Stimulated activated CD4-positive, alpha-beta T cell treated with anti-CD3 and anti-CD28 coated beads, Interleukin-15, amount 100 ng/mL, for 24 hours (primary cell): ENCODE measurements at places on chromosomes 11 and 22.

DNA sequence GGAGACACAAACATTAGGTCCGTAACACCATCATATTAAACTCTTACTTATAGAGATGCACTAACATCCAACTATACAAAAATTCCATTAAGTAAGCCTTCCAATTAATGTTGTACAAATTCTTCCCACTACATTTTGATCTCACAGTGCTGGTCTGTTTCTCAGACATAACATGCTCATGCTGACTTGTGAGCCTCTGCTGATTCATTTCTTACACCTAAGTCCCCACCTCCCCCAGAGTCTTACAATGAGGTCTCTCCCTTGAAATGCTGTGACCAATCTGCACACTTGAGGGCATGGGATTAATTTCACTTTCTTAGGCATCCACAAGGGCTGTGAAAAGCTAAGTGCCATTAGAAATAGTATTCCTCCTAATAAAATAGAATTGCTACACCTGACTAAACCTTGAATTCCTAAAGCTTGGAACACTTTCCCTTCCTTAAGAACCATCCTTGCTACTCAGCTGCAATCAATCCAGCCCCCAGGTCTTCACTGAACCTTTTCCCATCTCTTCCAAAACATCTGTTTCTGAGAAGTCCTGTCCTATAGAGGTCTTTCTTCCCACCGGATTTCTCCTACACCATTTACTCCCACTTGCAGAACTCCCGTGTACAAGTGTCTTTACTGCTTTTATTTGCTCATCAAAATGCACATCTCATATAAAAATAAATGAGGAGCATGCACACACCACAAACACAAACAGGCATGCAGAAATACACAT lies 2.0 kb downstream of the HBG1 start:
- no peak for DNase-seq

DNA sequence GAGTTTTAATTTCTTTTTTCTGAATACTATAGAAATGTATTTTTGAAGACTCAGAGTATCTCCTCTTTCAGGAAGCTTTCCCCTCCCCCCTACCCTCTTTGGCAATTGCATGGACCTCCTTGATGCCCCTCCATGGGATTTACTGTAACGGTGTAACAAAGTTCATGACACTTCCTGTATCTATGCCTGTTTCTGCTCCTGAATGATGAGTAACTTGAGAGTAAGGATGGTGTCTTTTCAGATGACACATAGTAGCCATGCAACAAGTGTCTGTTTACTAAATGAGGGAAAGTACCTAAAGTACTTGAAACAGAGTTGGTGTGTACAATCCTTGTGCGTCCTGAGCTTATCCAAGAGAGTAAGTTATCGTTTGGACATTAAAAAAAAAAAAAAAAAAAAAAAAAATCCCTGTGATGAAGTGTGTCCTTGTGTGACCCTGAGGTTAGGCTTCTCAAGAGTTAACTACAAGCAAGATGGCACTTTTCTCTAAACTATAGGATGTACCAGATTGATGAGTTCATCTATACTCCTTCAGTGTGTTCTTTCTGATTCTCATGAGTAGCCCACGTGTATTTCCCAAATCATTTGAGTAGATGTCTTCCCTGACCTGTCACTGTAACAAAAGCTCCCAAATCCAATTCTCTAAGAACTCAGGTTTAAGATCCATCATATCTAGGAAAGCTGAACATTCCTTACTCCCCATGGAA lies 7.4 kb downstream of the ETS1 start:
- peak; percentile 14 for DNase-seq

DNA sequence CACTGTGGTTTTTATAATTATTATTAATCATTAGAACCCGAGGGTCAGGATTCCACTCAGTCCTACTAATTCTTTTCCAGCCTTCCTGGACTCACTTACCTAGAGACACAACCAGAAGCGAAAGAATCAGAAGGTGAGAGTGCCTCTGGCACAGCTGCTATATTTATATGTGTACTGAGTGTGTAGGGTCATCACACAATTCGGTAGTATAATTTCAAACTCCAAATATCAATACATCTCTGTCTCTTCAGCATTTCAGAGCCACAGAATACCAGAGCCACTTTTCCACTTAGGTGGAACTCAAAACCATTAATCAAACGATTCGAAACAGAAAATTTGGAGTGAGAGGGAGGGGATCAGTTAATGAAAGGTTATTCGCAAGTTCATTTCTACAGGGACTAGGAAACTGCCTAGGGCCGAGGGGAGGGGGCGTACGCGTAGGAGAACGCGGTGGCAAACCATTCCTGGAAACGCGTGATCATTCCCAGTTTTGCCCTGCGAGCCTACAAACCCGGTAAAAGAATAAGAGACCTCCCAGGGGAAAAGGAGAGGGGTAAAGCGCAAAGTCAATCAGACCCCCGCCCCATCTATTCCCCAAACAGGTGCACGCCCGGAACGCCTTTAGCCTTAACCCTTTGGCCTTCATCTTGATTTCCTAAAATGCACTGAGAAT lies 5.4 kb downstream of the BSX start:
- no peak for DNase-seq

DNA sequence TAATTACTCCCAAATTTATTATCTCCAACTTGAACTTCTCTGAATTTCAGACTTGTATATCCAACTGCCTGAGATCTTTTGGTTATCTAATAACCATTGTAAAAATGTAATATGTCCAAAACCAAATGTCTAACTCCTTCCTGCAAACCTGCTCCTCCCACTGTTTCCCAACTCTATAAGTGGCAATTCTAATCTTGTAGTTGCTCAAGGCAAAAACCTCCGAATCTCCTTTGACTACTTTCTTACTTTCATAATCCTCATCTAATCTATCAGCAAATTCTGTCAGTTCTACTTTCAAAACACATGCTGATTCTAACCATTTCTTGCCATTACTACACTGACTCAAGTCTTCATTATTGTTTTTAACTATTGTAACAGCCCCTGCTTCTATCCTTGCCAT lies 55.7 kb downstream of the FAM168A start:
- no peak for DNase-seq

- no peak for DNase-seq
Measured at GRCh38 chr22:17077255-17077654, 7.5 kb upstream of the IL17RA start.

DNA sequence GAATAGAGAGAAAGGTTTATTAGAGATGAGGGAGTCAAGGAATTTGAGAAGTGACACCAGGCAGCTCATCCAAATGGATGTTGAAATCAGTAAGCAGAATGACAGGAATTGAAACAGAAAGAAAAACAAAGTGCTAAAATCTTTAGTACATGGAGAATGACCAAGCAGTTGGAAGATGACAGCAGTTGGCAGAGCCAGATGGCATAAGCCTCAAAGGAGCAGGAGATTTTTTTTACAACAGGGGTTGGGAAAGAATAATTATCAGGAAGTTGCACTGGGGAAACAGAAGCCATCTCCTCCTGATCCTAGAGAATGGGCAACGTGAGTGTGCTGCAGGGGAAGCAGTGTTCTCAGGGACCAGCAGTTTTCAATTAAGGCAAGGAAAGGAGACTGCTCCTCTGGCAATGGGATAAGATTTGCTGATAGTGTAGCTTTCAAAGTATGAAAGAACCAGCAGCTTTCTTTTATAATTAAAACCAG lies 28.9 kb downstream of the RAB39A start:
- no peak for DNase-seq

DNA sequence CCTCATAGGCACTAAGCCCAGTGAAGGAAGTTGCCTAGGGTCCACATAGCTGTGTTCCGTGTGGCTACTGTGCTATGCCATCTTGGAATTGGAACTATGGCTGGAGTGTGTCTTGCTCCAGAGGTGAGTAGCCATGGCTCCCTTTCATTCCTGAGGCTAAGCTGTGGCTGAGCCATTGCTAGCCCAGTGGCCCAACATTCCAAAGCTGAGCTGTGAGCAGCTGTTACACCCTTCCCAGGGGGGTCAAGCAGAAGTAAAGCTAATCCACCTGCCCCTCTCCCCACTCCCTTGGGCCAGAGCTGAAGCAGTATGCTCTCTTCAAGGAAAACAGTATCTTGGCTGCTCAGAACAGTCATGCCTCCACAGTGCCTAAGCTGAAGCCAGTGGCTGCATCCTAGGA lies 51.1 kb downstream of the USP35 start:
- DNase-seq = no peak

DNA sequence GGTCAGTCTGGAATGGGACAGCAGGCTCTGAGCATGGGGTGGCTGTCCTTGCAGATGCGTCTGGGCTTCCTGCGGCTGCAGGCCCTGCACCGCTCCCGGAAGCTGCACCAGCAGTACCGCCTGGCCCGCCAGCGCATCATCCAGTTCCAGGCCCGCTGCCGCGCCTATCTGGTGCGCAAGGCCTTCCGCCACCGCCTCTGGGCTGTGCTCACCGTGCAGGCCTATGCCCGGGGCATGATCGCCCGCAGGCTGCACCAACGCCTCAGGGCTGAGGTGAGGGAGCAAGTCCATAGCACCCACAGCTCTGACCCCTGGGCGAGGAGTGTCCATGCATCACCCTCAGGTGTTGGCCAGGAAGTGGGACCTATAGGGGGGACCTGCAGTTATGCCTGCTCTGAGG lies 51.6 kb downstream of the MYO7A start:
- DNase-seq = no peak

DNA sequence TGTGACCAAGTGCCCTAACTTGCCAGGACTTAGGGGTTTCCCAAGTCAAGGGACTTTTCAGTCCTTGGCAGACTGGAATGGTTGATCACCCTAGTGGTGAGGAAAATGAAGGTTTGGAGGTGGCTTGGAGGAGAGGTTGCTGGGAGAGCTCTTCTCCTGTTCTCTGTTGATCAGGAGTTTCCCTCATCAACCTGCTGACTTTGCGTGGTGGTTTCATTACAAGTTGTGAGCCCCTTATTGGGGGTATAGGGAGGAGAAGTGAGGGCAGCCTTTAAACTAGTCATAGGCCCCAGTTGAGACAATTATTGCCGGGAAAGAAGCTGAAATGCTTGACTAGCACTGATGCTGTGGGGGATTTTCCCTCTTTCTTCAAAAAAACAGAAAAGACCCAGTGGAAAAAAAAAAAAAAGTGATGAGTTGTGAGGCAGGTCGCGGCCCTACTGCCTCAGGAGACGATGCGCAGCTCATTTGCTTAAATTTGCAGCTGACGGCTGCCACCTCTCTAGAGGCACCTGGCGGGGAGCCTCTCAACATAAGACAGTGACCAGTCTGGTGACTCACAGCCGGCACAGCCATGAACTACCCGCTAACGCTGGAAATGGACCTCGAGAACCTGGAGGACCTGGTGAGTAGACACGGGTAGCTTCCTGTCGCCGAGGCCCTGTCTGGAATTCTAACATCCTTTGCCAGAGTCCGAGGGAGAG lies at the start of gene CXCR5:
CXCR5 (plus strand) TSS at position 525 of the 704 bp plus-strand sequence; CDS start at position 575, 50 bp downstream.
- peak; percentile 81 for DNase-seq

DNA sequence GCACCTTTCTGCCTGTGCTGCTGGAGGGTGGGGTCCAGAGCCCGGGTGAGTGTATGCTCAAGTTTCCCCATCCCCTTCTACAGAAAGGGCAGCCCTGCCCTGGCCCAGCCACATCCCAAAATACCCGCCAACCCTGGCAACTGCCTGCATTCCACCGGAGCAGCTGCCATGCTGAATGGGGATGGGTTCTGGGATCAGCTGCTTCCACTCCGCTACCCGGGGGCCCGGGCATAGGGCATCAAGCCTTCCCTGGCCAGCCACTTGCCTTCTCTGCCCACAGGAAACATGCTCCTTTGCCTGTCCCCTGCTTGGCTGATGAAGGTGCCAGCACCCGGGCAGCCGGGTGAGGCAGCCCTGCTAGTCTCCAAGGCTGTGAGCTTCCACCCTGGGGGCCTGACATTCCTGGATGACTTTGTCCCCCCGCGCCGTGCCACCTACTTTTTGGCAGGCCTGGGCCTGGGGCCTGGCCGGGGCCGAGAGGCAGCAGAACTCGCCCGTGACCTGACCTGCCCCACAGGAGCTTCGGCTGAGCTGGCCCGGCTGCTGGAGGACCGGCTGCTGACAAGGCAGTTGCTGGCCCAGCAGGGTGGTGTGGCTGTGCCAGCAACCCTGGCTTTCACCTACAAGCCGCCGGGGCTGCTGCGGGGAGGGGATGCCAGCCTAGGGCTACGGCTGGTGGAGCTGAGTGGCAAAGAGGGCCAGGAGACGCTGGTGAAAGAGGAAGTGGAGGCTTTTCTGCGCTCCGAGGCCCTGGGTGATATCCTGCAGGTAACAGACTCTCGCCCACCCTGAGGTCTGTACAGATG lies 3.2 kb downstream of the CARNS1 start:
- DNase-seq = peak; percentile 41

DNA sequence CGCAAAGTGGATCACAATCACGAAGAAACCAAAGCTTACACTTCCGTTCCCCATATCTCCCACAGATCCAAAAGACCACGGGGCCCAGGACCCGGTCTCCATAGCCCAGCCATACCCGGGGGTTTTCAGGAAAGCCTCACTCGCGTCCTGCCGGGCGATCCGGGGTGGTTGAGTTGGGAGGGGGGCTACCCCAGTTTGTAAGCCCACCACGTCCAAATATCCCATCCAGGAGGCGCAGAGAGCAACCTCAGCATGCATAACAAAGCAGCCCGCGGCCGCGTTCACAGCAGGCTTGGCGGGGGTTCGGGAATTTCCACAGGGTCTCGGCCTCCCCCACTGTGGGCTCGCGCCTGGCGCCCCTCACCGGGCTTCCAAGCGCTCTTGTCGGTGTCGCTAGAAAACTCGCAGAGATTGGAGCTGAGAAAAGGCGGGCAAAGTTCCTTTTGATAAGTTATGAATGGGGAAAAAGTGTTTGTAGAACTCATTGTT lies 9.5 kb downstream of the SDF2L1 start:
- no peak for DNase-seq

- peak; percentile 69 for DNase-seq
Measured at GRCh38 chr11:68282141-68282860, 10.5 kb upstream of the C11orf24 start.

DNA sequence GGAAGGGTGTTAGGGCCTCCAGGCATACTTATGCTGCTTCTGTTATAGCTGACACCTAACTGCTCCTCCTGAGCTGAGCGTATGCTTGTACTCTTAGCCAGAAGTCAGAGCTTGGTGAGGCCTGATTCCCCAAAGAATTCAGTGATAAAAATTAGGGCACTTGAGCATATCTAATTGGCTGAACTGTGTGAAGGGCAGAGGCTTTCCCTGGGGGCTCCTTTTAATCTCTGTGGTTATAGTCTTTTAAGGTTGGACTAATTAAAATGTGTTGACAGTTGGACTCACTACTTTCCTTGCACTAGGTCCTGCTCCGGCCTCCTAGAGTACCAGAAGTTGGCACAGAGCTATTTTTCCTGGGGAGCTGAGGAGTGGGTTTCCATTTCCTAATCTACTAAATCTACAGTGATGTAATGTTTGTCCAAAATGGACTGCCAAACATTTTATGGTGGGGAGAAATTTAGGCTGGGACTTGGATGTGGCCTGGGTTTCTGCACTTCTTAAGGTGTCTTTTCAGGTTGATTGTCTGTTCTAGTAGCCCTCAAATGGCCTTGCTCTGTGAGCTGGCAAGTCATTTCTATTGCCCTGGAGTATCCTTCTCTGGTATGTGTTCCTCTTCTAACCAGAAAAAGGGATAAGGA lies 18.4 kb downstream of the STIM1 start:
- no peak for DNase-seq

DNA sequence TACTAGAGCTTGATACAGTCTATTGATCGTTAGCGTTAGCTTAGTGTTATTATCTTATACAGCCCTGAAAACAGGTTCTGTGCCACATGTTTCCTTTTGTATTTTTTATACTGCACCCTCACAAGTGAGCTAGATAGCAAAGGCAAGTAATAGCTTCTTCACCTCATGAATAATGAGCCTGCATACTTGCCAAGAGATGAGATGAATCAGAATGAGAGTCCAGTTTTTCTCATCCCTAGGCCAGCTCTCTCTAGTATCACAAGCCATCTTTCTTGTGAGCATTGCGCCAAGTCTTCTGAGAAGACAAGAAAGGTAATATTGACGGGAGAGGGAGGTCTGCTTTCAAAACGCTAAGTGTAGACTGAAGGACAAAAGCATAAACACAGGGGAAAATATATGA lies 8.7 kb upstream of the CARD18 start:
- no peak for DNase-seq

- no peak for DNase-seq
Measured at GRCh38 chr22:25083056-25083806, 116.4 kb upstream of the CRYBB3 start.
